Right cardiac atrium (tissue), 5 donors: ENCODE measurements at places on chromosomes 6 and 20. TPM values are rescaled to one million over a fixed set of nuclear protein-coding genes. Genes with fewer than 3 reads are reported as not detected.

Gene CCN2
- polyA plus RNA-seq: 134 TPM

Gene C6orf136
- polyA plus RNA-seq: 46.3 TPM

Gene DPPA5
- polyA plus RNA-seq: not detected

Gene KIAA0408
- 2.3 TPM for polyA plus RNA-seq

- DNase-seq: no peak
Observed at GRCh38 chr6:102759415-102759814, 1365.9 kb downstream of the GRIK2 start.
